ENCODE measurements at places on chromosomes 1 and 21. TPM values are rescaled to one million over a fixed set of nuclear protein-coding genes. Genes with fewer than 3 reads are reported as not detected.

The HSD3B2 gene
- not detected for total RNA-seq

The PCP4 gene
- not detected for total RNA-seq

DNA sequence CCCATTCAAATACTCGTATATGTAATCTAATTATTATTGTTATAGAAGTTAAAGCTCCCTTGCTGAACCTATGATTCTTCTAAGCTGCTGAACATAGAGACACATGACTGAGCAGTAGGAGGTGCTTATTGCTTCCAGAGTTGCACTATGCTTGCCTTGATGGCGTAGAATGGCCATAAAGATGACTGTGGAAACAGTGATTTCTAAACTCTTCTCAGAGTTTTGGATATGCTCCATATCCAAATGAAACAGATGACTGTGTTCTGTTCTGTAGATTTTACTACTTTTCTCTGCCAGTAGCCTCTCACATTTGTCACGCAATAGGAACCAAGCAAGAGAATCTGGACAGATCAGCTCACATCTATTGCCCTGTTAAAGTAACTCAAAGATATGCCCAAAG, 88.1 kb upstream of the CACYBP start:
- no peaks in the 10 kb centered on the region for H3K36me3 ChIP-seq
- no peak overlapping the region for H3K4me3 ChIP-seq
- H3K4me1 ChIP-seq: peaks cover 4% of the 10 kb centered on the region
- H3K27ac ChIP-seq: no peak overlapping the region
- DNase-seq: no peak

The ZNF695 gene
- total RNA-seq: not detected

DNA sequence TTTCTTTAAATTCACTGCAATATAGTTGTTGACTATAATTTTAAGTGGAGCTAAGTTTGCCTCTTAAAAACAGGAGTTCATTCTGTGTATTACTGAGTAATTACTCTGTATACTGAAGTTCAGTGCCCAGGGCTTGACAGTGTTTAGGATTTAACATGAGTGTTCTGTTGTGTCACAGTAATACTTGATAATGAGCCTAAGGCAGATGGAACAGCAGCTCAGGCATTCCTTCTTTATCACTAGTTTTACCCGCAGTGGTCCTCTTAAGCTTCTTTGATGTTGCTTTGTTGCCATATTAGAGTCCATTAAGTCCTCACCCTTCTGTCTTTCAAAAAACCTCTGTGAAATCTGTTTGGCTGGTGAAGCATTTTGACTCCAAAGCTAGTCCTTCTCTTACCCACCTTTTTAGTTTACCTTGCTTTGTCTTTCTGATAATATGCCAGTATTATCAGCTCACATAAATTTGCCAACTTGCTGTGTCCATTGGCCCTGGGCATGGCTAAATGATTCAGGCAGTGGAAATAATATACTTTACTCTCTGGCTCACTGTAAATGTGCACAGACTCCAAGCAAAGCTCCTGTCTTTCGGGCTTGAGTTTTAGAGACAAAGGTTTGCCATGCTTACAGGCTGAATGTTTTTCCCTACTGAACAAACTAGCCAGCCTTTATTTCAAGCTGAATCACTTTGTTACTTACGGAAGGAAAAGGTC, 17.7 kb downstream of the HIPK1 start:
- peak overlapping the region; percentile 66 for H3K27ac ChIP-seq
- H3K27me3 ChIP-seq: no peaks in the 10 kb centered on the region
- no peak for DNase-seq
- peaks cover 10% of the 10 kb centered on the region for H3K36me3 ChIP-seq

The OR2T2 gene
- not detected for total RNA-seq

DNA sequence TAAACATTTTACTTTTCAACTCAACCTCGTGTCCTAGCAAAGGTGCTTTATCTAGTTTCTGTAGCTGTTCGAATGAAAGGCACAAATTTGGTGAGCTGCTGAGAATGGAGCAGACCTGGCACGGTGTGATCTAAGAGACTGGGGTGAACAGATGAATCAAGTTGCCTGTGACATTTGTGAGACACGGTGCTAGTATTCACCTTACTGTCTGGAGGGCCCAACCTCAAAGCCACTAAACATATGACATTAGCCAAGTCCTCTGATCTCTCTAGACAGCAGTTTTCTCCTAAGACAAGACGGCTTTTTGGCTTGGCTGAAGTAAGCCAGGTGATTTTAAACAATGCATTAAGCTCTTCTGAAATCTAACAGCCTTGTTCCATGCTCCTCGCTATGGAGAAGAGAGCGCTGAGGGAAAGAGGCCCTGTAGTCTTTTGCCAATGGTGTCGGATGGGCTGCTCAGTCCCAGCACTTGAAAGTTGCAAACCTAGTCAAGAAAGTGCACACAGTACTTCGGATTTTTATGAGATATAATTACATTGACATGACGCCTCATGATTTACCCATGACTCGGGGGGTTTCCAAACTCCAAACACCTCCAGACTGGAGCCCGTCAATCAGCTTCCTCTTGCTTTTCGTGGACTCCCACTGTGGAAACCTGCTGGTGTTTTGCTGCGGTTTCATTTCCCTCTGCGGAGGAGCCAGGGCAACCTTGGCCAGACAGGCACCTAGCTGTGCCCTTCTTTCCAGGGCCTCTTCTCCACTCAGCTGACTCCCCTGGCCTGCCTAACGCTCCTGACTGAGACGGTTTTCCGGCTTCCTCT, 794 bp upstream of the TOR3A start:
- H3K27ac ChIP-seq: peak overlapping the region; percentile 68
- H3K4me1 ChIP-seq: peaks cover 32% of the 10 kb centered on the region
- H3K27me3 ChIP-seq: no peaks in the 10 kb centered on the region
- peaks cover 12% of the 10 kb centered on the region for H3K36me3 ChIP-seq

The SLC35F3 gene
- 0.08 TPM for total RNA-seq

DNA sequence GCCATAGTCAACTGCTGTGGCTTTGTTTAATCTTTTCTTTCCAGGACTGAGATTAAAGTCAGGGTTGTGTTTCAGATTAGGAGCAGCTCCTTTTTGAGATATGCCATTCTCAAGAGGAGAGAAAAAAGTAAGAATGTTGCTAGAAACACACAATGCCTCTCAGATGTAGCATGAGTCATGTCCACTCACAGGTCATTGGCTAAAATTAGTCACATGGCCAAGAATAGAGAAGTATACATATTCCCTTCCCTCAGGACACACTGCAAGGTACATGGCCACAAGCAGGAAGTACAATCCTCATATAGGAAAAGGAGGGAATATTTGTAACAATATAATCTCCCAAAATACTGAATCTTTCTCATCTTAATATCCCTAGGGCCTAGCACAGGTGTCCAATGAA, 141.9 kb upstream of the PTBP2 start:
- no peaks in the 10 kb centered on the region for H3K27me3 ChIP-seq
- H3K4me1 ChIP-seq: no peaks in the 10 kb centered on the region
- no peaks in the 10 kb centered on the region for H3K36me3 ChIP-seq
- no peak for DNase-seq

DNA sequence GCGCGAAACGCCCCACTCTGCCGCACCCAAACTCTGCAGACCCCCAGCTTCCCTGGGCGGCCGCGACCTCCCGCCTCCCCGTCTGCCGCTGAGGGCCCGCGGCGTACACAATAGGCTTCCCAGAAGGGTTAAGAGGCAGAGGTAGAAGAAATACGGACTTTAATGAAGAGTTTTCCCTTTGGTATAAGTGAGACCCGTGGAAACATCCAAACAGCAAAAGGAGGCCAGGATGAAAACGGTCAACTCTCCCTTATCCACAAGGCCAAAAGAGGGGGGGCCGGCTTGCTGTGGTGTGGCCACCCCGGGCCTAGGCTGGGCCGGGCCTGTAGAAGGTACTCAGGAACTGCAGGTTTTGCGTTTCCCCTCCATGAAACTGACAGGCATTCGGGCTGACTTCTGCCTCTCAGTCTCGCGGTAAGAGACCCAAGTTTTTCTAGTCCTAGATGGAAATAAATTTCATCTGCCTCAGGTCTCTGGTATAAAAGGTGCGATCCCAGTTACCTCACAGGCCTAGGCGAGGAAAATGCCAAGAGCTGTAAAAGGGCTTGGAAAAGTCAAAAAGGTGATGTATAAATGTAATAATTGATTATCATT, 671 bp upstream of the PYGO2 start:
- H3K27ac ChIP-seq: peak overlapping the region; percentile 88
- no peaks in the 10 kb centered on the region for H3K27me3 ChIP-seq
- peak overlapping the region; percentile 68 for H3K4me3 ChIP-seq

The DCDC2B gene
- not detected for total RNA-seq

The WNT3A gene
- total RNA-seq: 0.08 TPM

The CATSPER4 gene
- not detected for total RNA-seq

GRCh38 chr1:205578780-205579571, 52.8 kb downstream of the ELK4 start:
- no peak overlapping the region for H3K27ac ChIP-seq
- H3K4me1 ChIP-seq: no peaks in the 10 kb centered on the region
- H3K27me3 ChIP-seq: peaks cover 16% of the 10 kb centered on the region
- no peaks in the 10 kb centered on the region for H3K36me3 ChIP-seq

The OR10Z1 gene
- not detected for total RNA-seq

The OR2T5 gene
- not detected for total RNA-seq

DNA sequence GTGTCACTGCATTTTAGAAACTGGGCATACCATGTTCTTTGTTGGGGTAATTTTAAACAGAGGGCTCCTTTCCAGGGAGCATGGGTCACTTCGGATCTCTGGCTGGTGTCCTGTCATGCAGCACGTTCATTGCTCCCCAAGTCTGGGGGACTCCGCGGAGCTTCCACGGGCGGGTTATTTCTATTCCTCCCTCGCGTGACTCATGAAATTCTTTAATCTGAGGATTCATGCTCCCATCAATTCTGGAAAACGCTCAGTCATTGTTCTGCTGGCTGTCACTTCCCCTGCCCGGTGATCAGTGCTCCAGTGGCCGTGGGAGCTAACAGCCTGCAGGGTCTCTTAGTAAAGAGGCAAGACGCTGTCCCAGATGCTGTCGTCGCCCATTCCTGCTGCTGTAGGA, 28.1 kb downstream of the CFAP74 start:
- no peak overlapping the region for H3K27ac ChIP-seq
- H3K36me3 ChIP-seq: no peaks in the 10 kb centered on the region
- no peak overlapping the region for H3K4me3 ChIP-seq
- peaks cover 3% of the 10 kb centered on the region for H3K27me3 ChIP-seq
- H3K4me1 ChIP-seq: no peaks in the 10 kb centered on the region
- DNase-seq: no peak

The NUAK2 gene
- total RNA-seq: 15.3 TPM

The S100A14 gene
- total RNA-seq: not detected

The FMO2 gene
- total RNA-seq: not detected

Data from CD4-positive, alpha-beta T cell (primary cell).